ENCODE measurements at places on chromosomes 11 and 22.

DNA sequence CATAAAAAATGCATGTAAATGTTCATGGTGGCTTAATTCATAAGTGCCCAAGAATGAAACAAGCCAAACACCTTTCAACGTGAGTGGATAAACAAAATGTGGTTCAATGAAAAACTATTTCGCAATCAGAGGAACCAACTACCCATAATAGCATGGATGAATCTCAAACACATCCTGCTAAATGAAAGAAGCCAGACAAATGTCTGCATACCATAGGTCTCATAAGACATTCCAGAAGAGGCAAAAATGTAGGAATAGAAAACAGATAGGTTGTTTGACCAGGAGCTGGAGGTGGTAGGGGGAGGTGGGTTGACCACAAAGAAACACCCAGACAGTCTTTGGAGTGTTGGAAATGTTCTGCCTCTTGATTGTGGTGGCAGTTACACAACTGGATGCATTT lies 13.2 kb upstream of the OSBPL5 start:
- no peak for DNase-seq

DNA sequence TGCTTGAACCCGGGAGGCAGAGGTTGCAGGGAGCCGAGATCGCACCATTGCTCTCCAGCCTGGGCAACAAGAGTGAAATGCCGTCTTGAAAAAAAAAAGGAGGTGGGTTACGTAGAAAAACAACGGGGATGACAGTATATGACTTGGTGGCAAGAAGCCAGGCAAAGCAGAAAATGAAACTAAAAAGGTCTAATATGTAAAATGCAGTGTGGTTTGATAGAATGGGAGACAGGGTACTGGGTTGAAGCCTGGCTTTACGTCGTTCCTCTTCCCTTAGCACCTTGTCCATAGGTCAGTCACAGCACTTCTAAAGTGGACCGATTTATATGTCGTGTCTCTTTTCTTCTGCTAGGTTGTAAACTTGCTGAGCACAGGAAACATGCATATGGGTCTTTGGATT lies 274.9 kb upstream of the ZC3H12C start:
- DNase-seq: no peak

DNA sequence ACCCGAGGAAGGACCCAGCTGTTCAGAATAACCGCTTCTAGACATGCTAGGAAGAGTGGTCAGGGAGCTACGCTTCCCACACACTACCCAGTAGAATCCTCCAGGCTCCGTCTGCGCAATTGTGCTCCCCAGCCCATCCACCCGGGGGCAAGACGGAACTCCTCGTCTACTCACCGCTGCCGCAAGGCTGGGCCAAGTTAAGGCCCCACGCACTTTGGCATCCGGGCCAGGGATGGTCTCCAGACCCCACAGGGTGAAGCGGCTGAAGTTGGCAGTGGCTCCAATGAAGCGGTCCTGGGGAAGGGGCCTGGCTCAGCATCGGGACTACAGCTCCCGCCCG lies 757 bp downstream of the RNASEH2C start:
- no peak for DNase-seq

- DNase-seq: no peak
These were observed 32.5 kb downstream of the LGR4 start for GRCh38 chr11:27440090-27440489.

DNA sequence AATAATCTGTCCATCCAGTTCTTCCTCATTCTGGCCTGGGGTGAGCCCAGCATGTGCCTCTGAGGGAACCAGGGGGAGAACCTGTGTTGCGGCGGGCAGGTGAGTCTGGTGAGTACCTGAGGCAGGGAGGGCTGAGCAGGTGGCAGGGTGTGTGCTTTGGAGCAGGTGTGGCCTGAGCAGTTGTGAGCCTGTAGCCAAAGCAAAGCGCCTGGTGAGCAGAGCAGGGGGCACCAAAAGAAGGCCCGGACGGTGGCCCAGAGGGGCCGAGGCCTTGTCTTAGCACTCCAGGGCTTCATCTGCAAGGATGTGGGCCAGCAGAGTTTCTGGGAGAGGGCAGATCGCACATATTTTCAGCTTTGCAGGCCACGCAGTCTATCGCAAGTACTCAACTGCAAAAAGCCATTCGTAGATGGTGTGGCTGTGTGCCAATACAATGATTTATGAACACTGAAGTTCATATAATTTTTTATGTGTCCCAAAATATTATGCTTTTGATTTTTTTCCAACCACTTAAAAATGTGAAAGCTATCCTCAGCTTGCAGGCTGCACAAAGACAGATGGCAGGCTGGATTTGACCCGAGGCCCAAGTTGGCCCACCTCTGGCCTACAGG lies 8.7 kb downstream of the GLB1L2 start:
- no peak for DNase-seq

- no peak for DNase-seq
These were observed 50.0 kb upstream of the CARD18 start for GRCh38 chr11:105189581-105189980.

- DNase-seq: no peak
These were observed 15.6 kb downstream of the POU2F3 start for GRCh38 chr11:120255519-120255866.

GRCh38 chr11:111745719-111746504 lies 20.3 kb downstream of the PPP2R1B start:
- DNase-seq: no peak

DNA sequence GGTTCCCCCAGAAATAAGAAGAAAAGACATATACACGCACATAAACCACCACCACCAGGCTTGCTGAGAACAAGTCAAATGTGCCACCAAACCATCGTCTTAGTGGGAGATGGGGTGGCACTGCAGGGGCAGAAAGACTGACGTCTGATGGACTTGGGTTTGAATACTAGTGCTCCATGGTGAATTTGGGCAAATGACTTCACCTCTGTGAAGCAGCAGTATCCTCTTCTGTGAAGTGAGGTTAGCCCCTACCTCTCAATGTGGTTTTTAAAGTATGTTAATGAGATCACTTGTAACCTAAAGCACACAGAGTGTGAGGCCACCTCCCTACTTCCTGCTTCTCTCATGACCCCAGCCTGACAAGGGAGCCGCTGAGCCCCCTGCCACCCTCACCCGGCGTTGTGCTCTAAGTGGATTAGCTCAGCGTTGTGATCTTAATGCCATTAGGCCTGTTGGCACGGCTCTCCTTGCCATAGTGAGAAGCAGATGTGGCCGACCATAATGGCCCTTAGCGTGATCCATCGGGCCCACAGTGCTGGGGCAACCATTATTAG lies 14.4 kb downstream of the ZBTB16 start:
- DNase-seq: no peak

Measured in activated effector memory CD4-positive, alpha-beta T cell treated with Interleukin-2 at 50 U/mL for 16 hours (primary cell).